ENCODE measurements at places on chromosomes 1 and 21.

GRCh38 chr1:73411479-73411878, 786.5 kb downstream of the LRRIQ3 start:
- no peak for DNase-seq

- DNase-seq, result no peak
These were observed 698.6 kb downstream of the LTN1 start for GRCh38 chr21:28294051-28294450.

GRCh38 chr1:244403431-244403830, 48.3 kb downstream of the ADSS2 start:
- no peak for DNase-seq

DNA sequence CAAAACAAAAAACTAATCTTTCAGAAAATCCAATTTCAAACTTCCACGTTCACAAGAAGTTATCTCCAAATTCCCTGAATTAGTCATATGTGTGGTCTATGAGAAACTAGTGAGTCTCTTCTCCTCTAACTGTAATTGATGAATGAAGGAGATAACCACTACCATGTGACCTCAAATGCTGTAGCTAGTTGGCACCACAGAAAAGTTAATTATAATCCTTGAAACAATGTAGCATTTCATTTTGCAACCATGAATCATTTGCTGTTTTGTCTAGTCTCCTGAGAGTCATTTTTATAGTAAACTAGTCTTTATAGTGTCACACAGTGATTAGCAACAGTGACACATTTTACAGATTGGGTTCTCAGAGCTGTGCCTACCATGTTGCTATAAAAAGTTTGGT, 287.5 kb downstream of the LRRIQ3 start:
- DNase-seq, result no peak
